ENCODE measurements at places on chromosomes 13 and 19. TPM values are rescaled to one million over a fixed set of nuclear protein-coding genes. Genes with fewer than 3 reads are reported as not detected.

GRCh38 chr19:35703343-35703742, 1.0 kb upstream of the ZBTB32 start:
- no peaks in the 10 kb centered on the region for H3K27me3 ChIP-seq
- peak overlapping the region; percentile 77 for H3K4me3 ChIP-seq
- H3K4me1 ChIP-seq: peaks cover 10% of the 10 kb centered on the region

DNA sequence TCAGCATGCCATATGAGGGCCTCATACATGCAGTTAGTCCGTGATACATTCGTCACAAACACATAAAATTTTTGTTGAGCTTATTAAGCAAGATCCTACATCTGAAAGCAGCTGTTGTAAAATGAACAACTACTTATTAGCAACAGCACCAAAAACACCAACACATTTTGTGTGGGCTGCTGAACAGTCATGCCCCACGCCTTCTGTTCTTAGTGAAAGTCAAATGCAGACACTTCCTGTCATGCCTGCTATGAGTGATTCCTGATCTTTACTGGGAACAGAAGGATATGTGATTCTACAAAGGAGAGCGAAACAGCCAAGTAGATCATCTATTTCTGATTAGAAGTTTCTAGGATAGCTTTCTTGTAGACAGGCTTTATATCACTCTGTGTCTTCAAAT, 4.2 kb upstream of the B3GLCT start:
- no peaks in the 10 kb centered on the region for H3K36me3 ChIP-seq
- no peak overlapping the region for H3K4me3 ChIP-seq
- no peaks in the 10 kb centered on the region for H3K27me3 ChIP-seq
- DNase-seq: no peak
- H3K27ac ChIP-seq: no peak overlapping the region
- H3K4me1 ChIP-seq: peaks cover 4% of the 10 kb centered on the region

DNA sequence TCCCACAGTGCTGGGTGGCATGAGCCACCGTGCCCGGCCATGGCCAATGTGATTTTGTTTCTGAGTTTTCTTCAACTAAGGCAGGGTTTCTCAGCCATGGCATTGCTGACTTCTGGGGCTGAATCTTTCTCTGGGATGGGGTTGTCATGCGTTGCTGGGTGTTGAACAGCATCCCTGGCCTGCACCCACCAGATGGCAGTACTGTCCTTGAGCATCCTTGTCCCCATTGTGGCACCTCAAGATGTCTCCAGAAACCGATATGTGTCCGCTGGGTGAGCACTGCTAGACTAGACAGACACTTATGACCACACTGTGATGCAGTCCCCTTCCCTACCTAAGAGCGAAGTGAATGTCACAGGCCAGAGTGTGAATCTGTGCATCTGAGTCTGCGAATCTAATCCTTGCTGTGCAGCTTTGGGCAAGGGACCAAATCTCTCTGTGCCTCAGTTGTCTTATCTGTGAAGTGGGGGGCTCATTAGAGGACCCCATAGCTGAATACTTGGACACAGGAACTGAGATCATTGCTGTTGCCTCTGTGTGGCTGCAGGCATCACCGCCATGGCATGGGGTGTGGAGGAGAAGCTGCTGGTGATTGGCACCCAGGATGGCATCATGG, 50.3 kb upstream of the SIN3B start:
- H3K36me3 ChIP-seq: no peaks in the 10 kb centered on the region
- DNase-seq: peak; percentile 35
- H3K4me3 ChIP-seq: no peak overlapping the region
- no peaks in the 10 kb centered on the region for H3K27me3 ChIP-seq
- no peak overlapping the region for H3K27ac ChIP-seq
- no peaks in the 10 kb centered on the region for H3K4me1 ChIP-seq

DNA sequence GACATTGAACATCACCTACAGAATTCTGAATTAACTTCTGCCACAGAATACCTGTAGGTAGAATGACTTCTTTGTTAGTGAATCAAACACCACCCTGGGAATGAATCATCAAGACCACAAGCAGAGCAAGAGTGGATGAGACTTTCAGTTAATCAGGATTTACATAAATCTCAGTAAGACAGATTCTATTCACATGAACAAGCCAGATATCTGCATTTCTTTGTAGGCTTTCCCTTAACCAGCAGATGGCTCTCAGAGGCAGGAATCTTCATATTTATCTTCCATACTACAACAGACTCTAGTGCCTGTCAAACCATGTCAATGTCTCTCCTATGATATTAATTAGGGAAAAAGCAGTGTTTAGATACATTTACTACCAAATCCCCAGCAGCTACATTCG, 412.1 kb downstream of the KLF12 start:
- H3K4me3 ChIP-seq: no peak overlapping the region
- H3K27ac ChIP-seq: no peak overlapping the region
- H3K27me3 ChIP-seq: no peaks in the 10 kb centered on the region

- no peak overlapping the region for H3K4me3 ChIP-seq
- peak overlapping the region; percentile 23 for H3K27ac ChIP-seq
- no peak for DNase-seq
- no peaks in the 10 kb centered on the region for H3K4me1 ChIP-seq
- no peaks in the 10 kb centered on the region for H3K27me3 ChIP-seq
Observed at GRCh38 chr13:33487575-33488243, 202.2 kb upstream of the STARD13 start.

GRCh38 chr13:49421391-49421790, 22.5 kb downstream of the CAB39L start:
- H3K27me3 ChIP-seq: no peaks in the 10 kb centered on the region
- H3K27ac ChIP-seq: no peak overlapping the region
- no peak for DNase-seq

GRCh38 chr19:4369888-4370260, 26.5 kb downstream of the MPND start:
- H3K4me1 ChIP-seq: peaks cover 57% of the 10 kb centered on the region
- DNase-seq: peak; percentile 90
- H3K36me3 ChIP-seq: peaks cover 5% of the 10 kb centered on the region
- H3K27me3 ChIP-seq: no peaks in the 10 kb centered on the region
- peak overlapping the region; percentile 87 for H3K27ac ChIP-seq
- H3K4me3 ChIP-seq: peak overlapping the region; percentile 40

GRCh38 chr13:28349907-28350654, 144.8 kb downstream of the FLT1 start:
- no peak overlapping the region for H3K4me3 ChIP-seq
- H3K4me1 ChIP-seq: no peaks in the 10 kb centered on the region
- H3K36me3 ChIP-seq: peaks cover 3% of the 10 kb centered on the region
- DNase-seq: no peak
- no peak overlapping the region for H3K27ac ChIP-seq

DNA sequence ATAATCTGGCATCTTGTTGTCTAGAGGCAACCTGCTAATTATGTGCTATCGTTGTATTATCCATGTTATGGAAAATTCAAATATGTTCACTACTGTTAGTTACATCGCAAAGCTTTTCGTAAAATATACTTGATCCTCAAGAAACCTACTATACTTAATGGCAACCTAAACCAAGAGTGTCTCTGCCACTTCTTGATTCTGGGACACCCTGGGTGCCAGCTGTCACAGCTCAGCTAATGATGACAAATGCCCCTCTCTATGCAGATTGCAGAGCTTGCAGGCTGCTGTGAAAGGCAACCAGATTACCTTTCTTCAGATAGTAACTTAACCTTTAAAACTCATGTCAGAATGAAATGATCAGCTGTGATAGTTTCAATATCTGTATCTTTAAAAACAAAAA, 8.9 kb upstream of the MAB21L1 start:
- H3K27ac ChIP-seq: no peak overlapping the region
- no peak for DNase-seq
- no peaks in the 10 kb centered on the region for H3K36me3 ChIP-seq

GRCh38 chr13:112065521-112065866, 1.5 kb upstream of the SOX1 start:
- H3K27ac ChIP-seq: no peak overlapping the region
- no peak overlapping the region for H3K4me3 ChIP-seq
- H3K27me3 ChIP-seq: no peaks in the 10 kb centered on the region
- no peak for DNase-seq
- H3K4me1 ChIP-seq: peaks cover 12% of the 10 kb centered on the region

GRCh38 chr13:66033924-66034323, 1196.2 kb downstream of the PCDH9 start:
- DNase-seq: no peak
- H3K4me3 ChIP-seq: no peak overlapping the region
- no peaks in the 10 kb centered on the region for H3K36me3 ChIP-seq
- no peaks in the 10 kb centered on the region for H3K4me1 ChIP-seq

DNA sequence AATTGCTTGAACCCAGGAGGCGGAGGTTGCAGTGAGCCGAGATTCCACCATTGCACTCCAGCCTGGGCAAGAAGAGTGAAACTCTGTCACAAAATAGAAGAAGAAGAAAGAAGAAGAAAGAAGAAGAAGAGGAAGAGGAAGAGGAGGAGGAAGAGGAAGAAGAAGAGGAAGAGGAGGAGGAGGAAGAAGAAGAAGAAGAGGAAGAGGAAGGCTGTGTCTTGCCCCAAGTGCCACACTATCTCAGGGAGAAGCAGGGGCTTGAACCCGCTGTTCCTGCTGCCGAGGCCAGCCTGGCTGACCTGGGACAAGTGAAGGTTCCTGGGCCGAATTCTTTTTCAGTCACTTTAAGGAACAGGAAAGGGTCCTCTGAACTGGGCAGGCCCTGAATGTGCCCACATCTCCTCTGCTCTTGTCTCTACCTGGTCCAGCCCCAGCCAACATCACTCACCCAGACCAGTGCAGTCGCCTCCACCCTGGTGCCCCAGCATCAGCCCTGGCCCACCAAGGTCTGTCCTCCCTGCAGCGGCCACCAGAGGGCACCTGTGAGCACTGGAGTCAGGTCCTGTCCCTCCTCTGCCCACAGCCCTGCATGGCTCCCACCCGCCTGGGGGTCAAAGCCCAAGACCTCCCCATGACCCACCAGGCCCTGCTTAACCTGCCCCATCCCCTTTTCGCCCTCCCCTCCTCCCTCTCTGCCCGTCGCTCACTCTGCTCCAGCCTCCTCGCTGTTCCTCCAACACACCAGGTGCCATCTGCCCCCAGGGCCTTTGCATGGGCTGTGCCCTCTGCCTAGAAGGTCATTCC, 20.0 kb downstream of the TICAM1 start:
- H3K4me3 ChIP-seq: no peak overlapping the region
- peaks cover 5% of the 10 kb centered on the region for H3K36me3 ChIP-seq
- H3K27ac ChIP-seq: peak overlapping the region; percentile 87
- H3K27me3 ChIP-seq: no peaks in the 10 kb centered on the region
- DNase-seq: peak; percentile 93

DNA sequence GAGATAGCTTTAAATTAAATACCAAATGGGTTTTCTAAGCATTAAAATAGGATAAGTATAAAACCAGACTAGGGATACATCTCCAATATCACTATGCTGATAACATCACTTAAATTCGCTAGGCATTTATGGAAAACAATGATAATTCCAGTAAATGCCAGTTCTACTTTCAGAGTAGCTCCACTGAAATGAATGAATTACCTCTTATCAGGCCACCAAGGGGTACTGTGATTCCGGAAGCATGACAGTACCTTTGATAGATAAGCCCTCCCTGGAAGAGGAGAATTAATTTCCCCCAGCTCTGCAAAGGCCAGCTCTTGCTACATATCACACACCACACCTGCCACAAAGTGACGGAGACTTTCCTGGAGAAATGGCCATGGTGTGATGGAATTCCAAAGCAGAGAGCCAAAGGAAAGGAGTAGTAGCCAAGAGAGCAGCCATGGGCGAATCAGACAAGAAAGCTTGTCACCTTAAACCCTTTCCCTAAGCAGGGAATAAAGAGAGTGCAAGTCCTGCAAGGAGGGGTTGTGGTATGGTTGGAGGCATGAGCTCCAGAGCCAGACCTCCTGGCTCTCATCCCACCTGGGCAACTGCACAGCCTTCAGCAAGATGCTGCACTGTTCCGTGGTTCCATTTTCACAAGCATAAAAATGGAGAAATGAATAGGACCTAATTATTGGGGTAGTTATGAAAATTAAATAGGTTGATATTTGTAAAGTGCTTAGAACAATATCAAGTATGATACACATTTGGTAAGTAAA, 423.1 kb downstream of the FGF14 start:
- no peaks in the 10 kb centered on the region for H3K4me1 ChIP-seq
- no peaks in the 10 kb centered on the region for H3K27me3 ChIP-seq
- H3K36me3 ChIP-seq: no peaks in the 10 kb centered on the region
- H3K27ac ChIP-seq: no peak overlapping the region

DNA sequence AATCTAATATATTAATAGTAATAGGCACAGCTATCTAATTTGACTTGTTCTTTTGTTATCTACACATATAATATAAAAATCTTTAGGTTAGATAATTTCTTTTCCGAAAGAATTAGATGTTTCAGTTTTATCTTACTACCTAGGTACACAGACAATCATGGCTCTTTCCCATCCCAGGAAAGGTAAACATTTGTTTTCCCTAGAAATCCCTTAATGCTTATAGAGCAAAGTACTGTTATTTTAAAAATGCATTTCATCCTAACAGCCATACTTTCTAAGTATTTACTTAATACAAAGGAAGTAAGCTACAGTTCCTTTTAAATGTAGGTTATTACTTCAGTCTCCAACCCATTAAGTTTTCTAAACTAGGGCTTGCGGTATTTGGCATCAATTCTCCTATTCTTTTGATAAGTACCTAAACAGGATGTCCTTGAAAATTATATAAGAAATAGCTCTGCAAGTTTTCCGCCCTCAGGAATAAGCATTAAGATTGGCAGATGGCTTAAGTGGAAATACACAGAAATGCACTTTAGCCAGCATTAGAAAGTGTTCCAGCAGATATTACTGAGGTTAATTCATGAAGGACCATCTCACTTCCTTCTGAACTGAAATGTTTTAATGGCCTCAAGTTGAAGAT, 616.2 kb upstream of the SPRY2 start:
- H3K27ac ChIP-seq: no peak overlapping the region
- DNase-seq: no peak
- no peaks in the 10 kb centered on the region for H3K4me1 ChIP-seq
- H3K4me3 ChIP-seq: no peak overlapping the region

The ZNF417 gene
- 24.1 TPM for total RNA-seq

The ENOX1 gene
- total RNA-seq: not detected

The SYCN gene
- 0.83 TPM for total RNA-seq

The KLK8 gene
- not detected for total RNA-seq

The ACER1 gene
- total RNA-seq: not detected

The HS6ST3 gene
- total RNA-seq: 0.14 TPM

The DHDH gene
- total RNA-seq: 2.3 TPM
